T-helper 1 cell treated with Interleukin-12 subunit alpha and Interleukin-12 subunit beta and Interleukin-4 antibody, amounts not matched to agents 30 ng/mL and 1 ng/mL, for 36 hours (primary cell): ENCODE measurements at places on chromosomes 4 and X. TPM values are rescaled to one million over a fixed set of nuclear protein-coding genes. Genes with fewer than 3 reads are reported as not detected.

The HSFX2 gene
- 0.59 TPM in 1 of 2 replicates, not detected in the other for total RNA-seq

The CPZ gene
- total RNA-seq: not detected in 2 replicates

The MMRN1 gene
- 0.24 and 0.27 TPM in 2 replicates for total RNA-seq

The TSPAN6 gene
- total RNA-seq: 0.27 TPM in 1 of 2 replicates, not detected in the other

The CABS1 gene
- not detected in 2 replicates for total RNA-seq

The PNMA3 gene
- 2.4 and 2.7 TPM in 2 replicates for total RNA-seq

The TBL1X gene
- 26.0 and 34.8 TPM in 2 replicates for total RNA-seq

The OPRPN gene
- total RNA-seq: not detected in 2 replicates

The DIPK2B gene
- total RNA-seq: not detected in 2 replicates

The OTOP1 gene
- total RNA-seq: not detected in 2 replicates

The TRPC3 gene
- total RNA-seq: 1.0 and 1.1 TPM in 2 replicates

The SMC1A gene
- total RNA-seq: 104 and 109 TPM in 2 replicates

The NDP gene
- total RNA-seq: not detected in 2 replicates

The FHL1 gene
- total RNA-seq: 11.7 and 15.2 TPM in 2 replicates

The SYNPO2 gene
- 0.93 and 0.98 TPM in 2 replicates for total RNA-seq

The UGDH gene
- total RNA-seq: 21.9 and 27.3 TPM in 2 replicates

The NUP62CL gene
- total RNA-seq: 1.2 and 1.3 TPM in 2 replicates

The P2RY4 gene
- 0.34 TPM in 1 of 2 replicates, not detected in the other for total RNA-seq

The SHISA3 gene
- 0.10 and 0.17 TPM in 2 replicates for total RNA-seq
